ENCODE measurements at places on chromosomes 1 and 21. TPM values are rescaled to one million over a fixed set of nuclear protein-coding genes. Genes with fewer than 3 reads are reported as not detected.

The MXRA8 gene
- 0.41 TPM for total RNA-seq

GRCh38 chr1:25641931-25642573, 25.5 kb downstream of the MAN1C1 start:
- no peak for DNase-seq

DNA sequence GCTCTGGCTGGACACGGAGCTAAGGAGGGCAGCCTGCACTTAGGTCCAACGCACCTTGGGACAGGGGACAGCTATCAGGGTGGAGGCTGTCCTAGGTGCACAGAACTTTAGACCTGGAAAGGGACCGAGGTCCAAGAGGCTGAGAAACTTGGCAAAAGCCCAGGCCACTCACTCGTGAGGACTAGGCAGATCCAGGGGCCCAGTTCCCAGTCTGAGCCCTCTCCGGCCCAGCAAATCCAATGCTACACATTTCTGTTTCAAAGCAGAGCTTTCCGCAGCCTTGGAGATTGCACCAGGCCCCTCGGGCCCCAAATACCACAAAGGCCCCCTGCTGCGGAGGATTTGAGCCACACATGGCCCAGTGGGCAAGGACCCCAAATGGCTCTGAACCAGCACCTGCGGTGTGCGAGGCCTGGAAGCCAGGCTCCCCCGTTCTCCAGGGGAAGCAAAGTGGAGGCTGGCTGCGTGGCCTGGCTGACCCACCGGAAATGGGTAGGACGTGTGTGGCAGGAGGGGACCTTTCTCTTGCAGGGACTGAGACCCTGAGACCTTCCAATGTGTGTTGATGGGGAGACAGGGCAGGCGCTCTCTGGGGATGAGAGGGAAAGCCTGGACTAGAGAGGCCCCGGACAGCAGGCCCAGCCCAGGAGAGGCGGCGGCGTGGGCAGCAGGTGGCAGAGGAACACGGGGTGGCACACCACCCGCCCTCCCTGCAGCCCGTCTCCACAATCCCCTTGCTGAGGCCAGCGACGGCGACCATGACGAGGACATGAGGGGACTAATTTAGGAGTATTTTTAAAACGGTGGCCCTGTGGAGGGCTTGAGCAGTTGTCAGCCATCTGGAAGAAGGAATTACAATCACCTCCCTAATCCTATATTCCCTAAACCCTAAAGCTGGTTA, 118.7 kb downstream of the CASZ1 start:
- DNase-seq: no peak

- no peak for DNase-seq
These were observed 32.9 kb downstream of the DUSP10 start for GRCh38 chr1:221708987-221709386.

The PBXIP1 gene
- total RNA-seq: 7.7 TPM

- DNase-seq: no peak
These were observed 173.4 kb downstream of the S1PR1 start for GRCh38 chr1:101410048-101410878.
